Stimulated activated effector memory CD8-positive, alpha-beta T cell treated with anti-CD3 and anti-CD28 coated beads, Interleukin-12 subunit alpha, Interleukin-12 subunit beta, amount 100 ng/mL, for 72 hours (primary cell): ENCODE measurements at places on chromosomes 7 and 10.

DNA sequence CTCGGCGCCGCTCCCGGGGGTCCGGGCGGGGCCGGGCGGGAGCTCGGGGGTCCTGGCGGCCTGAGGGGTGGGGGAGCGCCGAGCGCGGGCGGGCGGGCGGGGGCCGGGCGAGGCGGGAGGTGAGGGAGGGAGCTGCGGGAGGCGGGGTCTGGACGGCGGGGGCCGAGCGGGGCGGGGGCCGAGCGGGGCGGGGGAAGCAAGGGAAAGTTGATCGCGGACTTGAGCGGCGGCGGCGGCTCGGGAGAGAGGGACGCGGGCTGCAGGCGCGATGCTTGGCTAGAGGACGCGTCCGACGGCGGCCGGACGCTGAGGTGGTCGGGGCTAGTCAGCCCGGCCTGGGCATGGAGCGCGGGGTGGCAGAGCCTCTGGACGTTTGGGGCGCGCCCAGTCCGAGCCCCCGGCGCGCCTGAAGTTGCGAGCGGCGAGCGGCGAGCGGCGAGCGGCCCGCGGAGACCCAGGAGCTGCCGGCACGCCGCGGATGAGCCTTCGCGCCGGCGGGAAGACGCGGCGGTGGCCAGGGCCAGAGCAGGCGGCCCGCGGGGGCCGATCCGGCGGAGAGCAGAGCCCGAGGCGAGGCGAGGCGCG is at the start of gene CDH23:
Gene CDH23, plus strand, starts transcription at position 210 of the 585 bp plus-strand sequence. CDS start 42,912 bp downstream, outside the sequence.
- DNase-seq = no peak

- DNase-seq = no peak
Observed at GRCh38 chr7:74233655-74234285, 20.4 kb downstream of the RFC2 start.

- DNase-seq = no peak
Observed at GRCh38 chr7:47812429-47813136, 135.7 kb downstream of the PKD1L1 start.

DNA sequence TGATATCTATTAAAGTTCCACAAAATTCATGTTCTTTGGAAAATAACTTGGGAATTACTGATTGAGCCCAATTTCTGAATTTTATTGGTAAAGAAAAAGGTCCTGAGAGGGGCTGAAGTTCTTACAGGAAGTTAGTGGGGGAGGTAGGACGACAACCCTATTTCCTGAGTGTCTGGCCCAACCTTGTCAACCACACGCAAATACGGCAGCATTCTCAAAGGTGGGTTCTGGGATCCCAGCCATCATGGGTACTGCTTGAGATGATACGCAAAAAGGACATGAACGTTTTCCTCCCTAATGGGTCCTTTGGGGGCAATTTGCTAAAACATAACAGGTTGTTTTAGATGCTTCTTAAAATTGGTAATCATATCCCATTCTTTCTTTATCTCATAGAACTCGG is 2.7 kb upstream of the PDCD4 start:
- DNase-seq = no peak

DNA sequence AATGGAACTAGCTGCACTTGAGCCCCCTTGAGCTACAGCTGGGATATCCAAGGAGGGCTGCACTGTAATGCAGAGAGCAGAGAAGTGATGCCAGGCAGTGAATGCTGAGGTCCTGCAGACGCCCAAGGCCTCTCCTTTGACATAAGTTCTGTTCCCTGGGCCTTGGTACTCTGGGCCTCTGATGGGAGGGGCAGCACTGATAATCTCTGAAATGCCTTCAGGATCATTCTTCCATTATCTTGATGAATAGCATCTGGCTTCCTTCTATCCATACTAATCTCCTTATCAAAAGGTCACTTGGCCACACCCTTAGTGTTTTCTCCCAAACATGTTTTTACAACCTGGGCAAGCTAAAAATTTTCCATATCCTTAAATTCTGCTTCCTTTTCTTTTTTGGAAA is 6.9 kb downstream of the GRB10 start:
- no peak for DNase-seq

DNA sequence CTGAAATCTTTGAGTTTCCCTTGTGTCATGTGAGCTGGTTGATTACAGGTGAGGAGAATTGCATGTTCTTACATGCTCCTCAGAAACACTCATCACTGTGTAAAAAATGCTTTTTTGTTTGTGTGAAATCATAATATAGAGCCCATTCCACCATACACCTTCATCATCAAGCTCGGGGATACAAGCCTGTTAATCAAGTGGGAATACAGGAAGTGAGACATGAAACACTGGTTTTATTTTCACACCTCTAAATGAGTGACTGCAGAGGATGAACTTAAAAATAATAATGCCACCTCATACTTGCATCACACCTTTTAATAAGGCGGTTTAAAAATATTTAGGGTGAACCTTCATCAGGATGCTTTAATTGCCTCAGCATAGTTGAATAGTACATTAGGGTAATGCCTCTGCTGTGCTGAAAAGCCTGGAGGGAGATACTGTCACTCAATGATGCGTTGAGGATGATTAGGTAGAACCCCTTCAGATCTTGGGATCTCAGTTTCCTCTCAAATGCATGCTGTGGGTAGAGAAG is 164.6 kb downstream of the AUTS2 start:
- no peak for DNase-seq

DNA sequence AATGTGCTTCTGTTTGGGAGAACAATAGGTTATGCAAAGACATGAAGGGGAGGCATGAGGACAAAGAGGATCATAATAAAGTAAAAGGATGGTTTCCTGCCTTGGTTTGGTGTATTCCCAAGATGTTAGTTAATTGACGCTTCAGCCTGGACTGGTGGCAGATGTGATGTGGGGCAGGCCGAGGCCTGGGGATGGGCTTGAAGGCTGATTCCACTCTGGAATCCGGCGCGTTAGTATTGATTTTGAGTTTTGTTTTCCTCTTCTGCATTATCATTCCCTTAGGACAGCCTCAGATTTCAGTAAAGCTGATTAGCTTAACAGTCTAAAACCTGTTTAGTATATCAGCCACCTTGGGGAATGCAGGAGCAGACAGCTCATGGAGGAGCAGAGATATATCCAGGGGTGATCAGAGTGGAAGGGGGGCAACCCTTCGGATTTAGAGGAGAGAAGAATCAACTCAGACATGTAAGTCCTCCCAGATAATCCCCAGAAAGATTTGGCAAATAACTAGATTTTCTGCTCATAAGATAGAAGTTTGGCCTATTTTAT is 159.8 kb upstream of the MTPN start:
- no peak for DNase-seq

DNA sequence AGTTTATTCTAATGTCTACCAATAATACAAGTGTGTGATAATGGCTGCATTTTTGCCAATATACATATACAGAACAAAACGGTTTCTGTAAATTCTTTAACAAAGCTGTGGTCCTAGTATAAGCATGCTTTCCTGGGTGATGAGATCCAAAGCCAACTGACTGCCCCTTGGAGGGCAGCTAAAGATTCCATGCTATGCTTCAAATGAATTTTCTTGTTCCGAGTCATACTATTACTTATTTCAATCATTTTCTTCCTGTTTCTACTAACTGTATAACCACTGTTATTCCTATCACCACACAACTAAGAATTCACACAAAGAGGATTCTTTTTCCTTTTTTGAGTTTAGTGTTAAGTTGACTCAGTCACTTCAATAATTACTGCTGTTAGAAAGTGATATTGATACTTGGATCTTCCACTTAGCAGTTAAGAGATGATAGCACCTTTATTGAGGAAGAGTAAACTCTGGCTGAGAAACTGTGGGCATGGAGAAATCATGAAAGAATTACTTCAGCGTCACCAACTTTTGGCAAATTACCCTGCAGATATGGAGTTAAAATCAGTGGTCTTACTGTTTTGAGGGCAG is 197.5 kb downstream of the ARL4A start:
- no peak for DNase-seq
